ENCODE measurements at places on chromosomes 1 and 21.

DNA sequence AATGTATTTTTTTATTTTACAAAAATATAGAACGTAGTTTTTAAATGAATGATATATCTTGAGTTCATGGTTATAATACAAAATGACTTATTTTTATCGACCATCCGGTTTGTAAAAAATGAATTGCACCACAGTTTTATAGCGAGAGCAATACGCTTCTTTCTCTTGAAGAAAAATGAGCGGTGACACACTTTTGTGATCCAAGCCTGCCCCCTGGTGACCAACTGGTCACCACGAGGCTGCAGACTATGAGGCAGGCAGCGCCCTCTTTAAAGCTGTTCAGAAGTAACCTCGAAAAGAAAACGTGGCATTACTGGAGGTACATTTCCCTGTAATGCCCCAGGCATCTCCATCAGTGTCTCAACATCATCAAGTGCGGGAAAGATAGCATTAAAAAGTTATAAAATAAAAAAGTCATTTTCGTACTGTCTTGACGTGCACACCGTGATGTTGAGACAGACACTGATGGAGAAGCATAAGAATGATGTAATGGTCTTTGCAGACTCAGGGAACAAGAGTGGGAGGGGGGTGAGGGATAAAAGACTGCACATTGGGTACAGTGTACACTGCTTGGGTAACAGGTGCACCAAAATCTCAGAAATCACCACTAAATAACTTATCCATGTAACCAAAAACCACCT lies 734.2 kb upstream of the ADAMTS5 start:
- DNase-seq, result peak; percentile 95

DNA sequence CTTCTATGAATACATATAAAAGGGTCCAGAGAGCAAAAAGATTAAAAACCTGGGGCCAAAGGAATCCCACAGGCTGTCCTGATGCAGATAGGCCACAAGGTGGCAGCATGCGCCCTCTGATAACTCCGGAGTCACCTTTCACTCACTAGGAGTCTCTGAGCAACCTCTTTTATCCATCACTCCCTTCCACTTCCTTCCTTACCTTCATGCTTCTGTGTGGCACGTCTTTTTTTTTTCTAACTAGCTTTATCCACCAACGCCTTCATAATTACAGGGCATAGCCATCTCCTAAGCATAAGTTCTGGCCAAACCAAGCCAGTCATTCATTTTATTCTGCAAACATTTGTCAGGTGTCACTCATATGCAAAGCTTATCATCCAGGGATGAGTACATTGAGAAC lies 3.9 kb upstream of the PGLYRP4 start:
- DNase-seq, result peak; percentile 64

DNA sequence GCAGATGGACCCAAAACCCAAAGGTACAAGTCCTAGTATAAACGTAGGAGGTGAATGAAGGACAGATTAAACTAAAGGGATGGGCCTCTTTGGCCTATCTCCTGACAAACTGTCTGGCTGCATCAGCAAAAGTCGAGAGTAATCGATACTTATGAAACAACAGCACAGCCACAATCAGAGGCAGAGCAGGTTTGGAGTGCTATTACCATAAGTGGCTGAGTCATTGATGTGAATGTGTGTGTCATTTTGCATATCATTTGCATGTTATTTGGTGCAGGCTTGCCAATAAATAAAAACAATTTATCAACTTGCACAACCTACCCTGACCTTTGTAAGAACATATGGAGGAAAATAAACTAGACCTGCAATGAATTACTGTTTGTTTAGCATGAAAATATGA lies 283.1 kb downstream of the NUF2 start:
- DNase-seq, result no peak

DNA sequence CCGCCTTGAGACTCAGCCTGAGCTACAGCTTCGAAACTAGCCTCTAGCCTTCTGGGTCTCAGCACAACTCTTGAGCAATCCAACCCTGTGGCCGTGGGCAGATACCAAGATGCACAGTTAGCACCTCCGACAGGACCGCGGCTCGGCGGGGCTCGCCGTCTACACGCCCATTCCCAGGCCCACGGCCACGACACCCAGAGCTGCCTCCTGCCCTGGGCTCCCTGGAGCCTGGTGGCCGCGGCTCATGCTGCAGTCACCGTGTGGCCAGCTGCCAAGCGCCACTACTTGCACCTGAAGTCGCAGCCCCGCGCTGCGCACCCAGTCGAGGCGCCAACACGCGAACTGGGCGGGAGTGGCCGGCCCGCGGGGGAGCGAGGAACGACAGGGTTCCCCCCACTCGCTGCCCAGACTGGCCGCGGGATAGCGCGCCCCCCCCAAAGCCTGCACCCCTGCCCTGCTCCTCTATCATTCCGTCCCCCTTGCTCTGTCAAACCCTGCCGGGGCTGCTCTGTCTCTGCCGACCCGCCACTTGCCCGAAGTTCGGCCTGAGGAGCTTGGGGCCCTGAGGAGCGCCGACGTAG lies 729 bp upstream of the CDCA8 start:
- DNase-seq, result peak; percentile 3

Measured in pons (tissue), 1 donor.